ENCODE measurements at places on chromosomes 3 and 15. TPM values are rescaled to one million over a fixed set of nuclear protein-coding genes. Genes with fewer than 3 reads are reported as not detected.

DNA sequence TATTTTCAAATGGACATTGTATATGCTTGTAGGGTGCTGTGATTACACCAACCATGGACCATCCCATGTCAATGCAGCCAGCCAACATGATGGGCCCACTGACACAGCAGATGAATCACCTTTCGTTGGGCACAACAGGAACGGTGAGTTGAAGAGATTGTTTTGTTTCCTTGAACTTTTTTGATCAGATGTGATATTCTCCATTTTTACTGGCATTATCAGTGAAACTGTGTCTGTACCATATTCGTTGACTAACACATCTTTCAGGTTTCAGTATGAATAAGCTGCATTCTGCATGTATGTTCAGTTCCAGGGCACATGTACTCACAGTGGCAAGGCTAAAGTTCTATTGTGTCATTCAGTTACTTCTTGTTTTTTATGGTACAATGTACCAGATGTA, 655.2 kb downstream of the RBMS3 start:
- H3K27me3 ChIP-seq, result no peaks in the 10 kb centered on the region
- no peak overlapping the region for H3K27ac ChIP-seq
- DNase-seq, result no peak
- no peaks in the 10 kb centered on the region for H3K36me3 ChIP-seq
- no peaks in the 10 kb centered on the region for H3K4me1 ChIP-seq

DNA sequence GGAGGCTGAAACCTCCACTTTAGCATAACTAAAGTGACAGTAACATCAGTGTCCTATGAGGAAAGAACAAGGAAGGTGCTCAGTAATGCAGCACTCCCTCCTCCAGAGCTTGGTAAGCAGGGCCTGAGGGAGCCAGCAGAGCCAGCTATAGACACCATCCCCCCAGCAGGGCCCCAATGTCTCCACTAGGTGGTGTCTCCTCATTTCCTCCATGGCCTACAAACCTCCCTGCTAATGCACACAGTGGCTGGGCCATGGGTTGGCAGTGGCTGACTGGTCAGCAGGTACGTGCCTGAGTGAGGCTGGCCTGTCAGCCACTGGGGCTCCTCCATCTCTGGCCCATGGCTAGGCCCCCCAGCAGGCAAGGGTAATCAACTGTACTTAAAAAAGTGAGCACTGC, 13.6 kb downstream of the MRPS25 start:
- H3K27ac ChIP-seq, result no peak overlapping the region
- H3K36me3 ChIP-seq, result peaks cover 70% of the 10 kb centered on the region
- DNase-seq, result peak; percentile 34

GRCh38 chr15:92097474-92098178, 244.1 kb downstream of the SLCO3A1 start:
- H3K36me3 ChIP-seq, result no peaks in the 10 kb centered on the region
- H3K27ac ChIP-seq, result no peak overlapping the region
- H3K27me3 ChIP-seq, result no peaks in the 10 kb centered on the region
- H3K4me1 ChIP-seq, result peaks cover 3% of the 10 kb centered on the region
- H3K4me3 ChIP-seq, result no peak overlapping the region
- DNase-seq, result no peak

GRCh38 chr3:194081826-194082225, 54.1 kb upstream of the HES1 start:
- H3K27ac ChIP-seq, result no peak overlapping the region
- no peak for DNase-seq

- no peaks in the 10 kb centered on the region for H3K27me3 ChIP-seq
- no peaks in the 10 kb centered on the region for H3K4me1 ChIP-seq
- H3K36me3 ChIP-seq, result no peaks in the 10 kb centered on the region
- H3K27ac ChIP-seq, result peak overlapping the region; percentile 99
- H3K4me3 ChIP-seq, result peak overlapping the region; percentile 89
Measured at GRCh38 chr3:25663347-25663868, 1.3 kb downstream of the TOP2B start.

DNA sequence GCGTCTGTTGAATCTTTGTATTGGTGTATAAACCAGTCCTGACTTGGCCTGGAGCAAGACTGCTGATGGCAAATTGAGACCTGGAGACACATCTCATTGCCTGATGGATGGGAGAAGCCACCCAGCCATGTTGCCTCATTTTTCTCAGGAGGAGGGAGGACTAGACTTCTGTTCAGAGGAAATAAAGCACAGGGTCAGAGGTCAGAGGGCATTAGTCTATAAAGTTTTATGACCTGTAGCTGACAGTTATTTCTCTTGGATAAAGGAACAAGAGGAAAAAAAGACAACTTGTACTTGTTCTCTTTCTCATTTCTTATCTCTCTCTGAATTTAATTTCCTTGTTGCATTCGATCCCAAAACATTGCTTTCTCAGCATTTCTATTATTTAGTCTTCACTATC, 775.9 kb downstream of the SQOR start:
- DNase-seq, result no peak
- H3K27me3 ChIP-seq, result no peaks in the 10 kb centered on the region
- H3K36me3 ChIP-seq, result no peaks in the 10 kb centered on the region
- H3K4me1 ChIP-seq, result no peaks in the 10 kb centered on the region
- no peak overlapping the region for H3K4me3 ChIP-seq

- no peak for DNase-seq
- no peaks in the 10 kb centered on the region for H3K36me3 ChIP-seq
- H3K27me3 ChIP-seq, result no peaks in the 10 kb centered on the region
- no peak overlapping the region for H3K4me3 ChIP-seq
- H3K4me1 ChIP-seq, result no peaks in the 10 kb centered on the region
Measured at GRCh38 chr3:30181178-30181465, 425.3 kb upstream of the TGFBR2 start.

CCDC66 gene
- 12.4 TPM for total RNA-seq

FSIP1 gene
- total RNA-seq, result not detected

DNA sequence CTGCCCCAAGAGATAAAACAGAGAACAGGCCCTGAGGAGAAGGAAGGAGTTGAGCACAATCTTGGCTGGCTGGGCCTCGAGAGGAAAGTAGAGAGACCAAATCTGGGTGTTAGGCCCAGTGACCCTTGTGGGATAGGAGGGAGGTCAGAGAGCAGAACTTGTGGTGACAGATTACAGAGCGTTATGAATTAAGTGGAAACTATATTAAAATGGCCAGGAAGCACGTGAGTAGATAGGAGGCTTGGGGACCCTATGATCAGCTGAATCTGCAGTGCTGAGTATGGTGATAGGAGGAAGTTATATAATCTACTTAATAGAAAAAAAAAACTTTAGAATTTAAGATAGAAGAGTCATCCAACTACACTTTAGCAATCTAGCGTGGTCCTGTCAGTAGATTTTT, 30.0 kb downstream of the ST6GAL1 start:
- H3K4me1 ChIP-seq, result no peaks in the 10 kb centered on the region
- H3K36me3 ChIP-seq, result no peaks in the 10 kb centered on the region
- no peak overlapping the region for H3K27ac ChIP-seq

DGKG gene
- total RNA-seq, result 6.7 TPM

DNA sequence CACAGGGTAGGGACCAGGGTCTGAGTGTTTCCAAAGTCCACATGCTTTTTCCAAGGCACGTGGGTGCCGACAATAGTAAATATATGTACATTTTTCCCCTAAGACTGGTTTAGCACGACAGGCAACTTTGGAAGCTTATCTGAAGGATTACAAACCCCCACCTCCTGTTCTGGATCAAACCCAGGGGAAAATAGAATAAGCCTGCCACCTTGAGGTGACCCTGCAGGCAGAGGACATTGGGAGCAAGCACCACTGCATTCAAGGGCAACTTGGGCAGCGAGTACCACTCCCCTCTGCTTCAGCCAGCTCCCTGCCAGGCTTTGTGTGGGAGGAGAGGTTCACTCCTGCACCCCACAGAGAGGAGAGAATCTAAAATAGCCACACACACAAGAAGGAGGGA, 44.8 kb downstream of the KBTBD12 start:
- no peak for DNase-seq
- H3K27me3 ChIP-seq, result no peaks in the 10 kb centered on the region
- H3K4me3 ChIP-seq, result no peak overlapping the region

DNA sequence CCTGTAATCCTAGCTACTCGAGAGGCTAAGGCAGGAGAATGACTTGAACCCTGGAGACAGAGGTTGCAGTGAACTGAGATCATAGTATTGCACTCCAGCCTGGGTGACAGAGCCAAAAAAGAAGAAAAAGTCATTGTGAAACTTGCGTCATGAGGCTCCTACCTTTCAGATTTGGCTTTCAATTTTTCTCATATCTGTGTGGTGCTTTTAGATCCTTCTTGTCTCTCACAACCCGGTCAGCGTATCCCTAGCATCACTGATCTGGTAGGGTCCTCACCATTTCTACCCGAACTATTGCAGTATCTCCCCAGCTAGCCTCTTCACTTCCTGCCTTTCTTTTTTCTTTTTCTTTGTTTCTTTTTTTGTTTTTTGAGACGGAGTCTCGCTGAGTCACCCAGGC, 21.6 kb upstream of the GCNT3 start:
- H3K27me3 ChIP-seq, result no peaks in the 10 kb centered on the region
- DNase-seq, result no peak
- peaks cover 4% of the 10 kb centered on the region for H3K4me1 ChIP-seq
- H3K27ac ChIP-seq, result no peak overlapping the region
- no peak overlapping the region for H3K4me3 ChIP-seq

DNA sequence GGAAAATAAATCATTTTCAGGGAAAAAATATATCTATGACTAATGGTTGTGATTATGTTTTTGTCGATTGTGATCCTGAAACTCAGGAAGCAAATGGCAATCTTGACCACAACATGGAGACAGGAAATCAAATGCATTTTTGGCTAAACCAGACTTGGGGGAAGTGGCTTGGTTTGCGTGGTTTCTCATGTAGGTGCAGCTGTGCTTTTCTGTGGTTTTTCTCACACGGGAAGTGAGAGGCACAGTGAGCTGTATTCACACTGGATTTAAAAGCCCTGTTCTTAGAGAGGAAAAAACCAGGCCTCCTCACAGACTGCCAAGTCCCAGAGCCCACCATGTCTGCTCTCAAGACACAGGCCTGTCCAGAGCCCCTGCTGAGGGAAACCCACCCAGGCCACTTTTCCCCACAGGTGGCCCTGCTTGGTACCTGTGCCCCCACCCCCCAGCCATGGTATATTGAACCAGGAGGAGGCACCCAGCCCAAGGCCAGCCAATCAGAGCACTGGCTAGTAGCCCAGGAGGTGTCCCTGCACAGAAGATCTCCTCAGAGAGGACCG, 46.1 kb downstream of the BTD start:
- H3K4me3 ChIP-seq, result no peak overlapping the region
- H3K27ac ChIP-seq, result peak overlapping the region; percentile 40
- DNase-seq, result no peak
